ENCODE measurements at places on chromosomes 2 and 18.

DNA sequence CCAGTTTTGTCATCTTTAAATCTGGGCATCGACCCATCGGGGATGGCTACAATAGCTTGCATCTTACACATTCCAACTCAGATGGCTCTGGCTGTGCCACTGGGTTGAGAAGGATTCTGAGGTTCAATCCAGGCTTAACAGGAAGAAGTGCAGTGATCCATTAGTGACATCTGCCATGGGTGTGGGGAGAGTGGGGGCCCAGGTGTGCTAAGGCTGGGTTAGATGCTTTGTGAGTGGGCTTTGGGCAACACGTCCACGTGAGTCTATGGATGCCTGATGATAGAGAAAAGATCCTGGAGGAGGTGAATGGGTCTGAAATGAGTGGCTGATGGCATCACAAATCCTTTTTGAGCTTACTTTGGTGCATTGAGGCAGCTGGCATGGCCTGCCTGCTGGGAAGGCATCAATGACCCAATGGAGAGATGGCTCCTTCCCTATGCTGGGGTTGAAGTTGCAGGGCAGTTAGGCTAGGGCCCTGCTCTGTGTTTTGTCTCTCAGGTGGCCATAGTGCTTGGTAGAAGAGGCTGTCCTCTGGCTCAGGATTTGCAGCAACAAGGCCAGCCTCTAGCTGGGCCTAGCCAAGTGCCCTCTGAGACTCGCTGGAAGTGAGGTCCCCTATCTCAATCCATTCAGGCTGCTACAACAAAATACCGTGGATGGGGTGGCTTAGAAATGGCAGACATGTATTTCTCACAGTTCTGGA lies 56.7 kb downstream of the HS1BP3 start:
- DNase-seq, result no peak

DNA sequence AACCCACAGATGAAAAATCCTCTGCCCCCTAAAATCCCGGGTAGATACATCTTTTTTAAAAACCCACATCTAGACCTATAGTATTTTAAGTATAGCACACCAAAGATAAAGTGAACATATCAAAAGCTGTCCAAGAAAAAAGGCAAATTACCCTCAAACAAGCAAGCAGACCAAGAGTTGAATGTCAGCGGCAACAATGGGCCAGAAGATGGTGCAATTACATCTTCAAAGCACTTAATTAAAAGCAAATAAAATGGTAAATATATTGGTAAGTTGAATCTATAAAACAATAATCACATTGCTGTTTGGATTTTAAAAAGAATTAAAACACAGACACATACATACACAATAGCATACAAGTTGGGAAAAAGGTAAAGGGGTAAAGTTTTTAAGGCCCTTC lies 98.5 kb downstream of the MYOM1 start:
- DNase-seq, result no peak

- no peak for DNase-seq
Measured at GRCh38 chr2:37167636-37168180, 10.9 kb upstream of the EIF2AK2 start.

DNA sequence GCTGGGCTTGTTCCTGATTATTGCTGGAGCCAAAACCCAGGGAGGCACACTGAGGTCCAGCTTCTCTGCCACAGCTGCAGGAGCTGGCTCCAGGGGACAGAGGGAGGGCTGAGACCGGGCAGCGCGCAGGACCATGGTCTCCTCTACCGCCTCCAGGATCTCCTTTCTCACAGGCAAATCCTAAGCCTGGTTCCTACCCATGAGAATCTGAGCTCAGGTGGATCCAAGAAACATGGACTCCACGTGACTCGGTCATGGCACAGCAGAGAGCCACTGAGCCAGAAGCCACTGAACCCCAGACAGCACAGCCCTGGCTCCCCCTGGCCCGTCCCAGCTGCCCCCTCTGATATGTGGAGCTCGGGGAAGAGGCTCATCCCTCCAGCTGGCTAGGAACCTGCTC lies 653.4 kb upstream of the ID2 start:
- DNase-seq, result no peak

DNA sequence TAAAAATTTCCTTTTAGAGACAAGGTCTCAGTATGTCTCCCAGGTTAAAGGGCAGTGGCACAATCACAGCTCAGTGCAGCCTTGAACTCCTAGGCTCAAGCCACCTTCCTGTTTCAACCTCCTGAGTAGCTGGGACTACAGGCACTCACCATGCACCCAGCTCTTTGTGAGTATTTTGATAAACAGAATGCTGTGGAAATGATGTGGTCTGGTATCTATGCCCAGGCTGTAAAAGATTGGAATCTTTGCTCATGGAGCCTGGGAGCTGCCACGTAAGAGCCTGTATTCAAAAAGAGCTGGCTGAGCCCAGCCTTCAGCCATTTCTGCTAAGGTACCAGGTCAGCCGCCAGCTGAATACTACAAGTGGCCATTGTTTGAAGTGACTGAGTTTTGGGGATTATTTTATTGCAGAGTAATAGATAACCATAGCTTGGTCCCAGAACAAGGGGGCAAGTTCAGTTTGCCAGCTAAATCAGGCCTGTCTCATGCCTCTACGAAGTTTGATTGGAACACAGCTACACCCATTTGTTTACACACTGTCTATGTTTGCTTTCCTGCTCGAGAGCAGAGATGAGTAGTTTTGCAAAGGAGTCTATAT lies 21.3 kb upstream of the ARL5A start:
- DNase-seq, result no peak

DNA sequence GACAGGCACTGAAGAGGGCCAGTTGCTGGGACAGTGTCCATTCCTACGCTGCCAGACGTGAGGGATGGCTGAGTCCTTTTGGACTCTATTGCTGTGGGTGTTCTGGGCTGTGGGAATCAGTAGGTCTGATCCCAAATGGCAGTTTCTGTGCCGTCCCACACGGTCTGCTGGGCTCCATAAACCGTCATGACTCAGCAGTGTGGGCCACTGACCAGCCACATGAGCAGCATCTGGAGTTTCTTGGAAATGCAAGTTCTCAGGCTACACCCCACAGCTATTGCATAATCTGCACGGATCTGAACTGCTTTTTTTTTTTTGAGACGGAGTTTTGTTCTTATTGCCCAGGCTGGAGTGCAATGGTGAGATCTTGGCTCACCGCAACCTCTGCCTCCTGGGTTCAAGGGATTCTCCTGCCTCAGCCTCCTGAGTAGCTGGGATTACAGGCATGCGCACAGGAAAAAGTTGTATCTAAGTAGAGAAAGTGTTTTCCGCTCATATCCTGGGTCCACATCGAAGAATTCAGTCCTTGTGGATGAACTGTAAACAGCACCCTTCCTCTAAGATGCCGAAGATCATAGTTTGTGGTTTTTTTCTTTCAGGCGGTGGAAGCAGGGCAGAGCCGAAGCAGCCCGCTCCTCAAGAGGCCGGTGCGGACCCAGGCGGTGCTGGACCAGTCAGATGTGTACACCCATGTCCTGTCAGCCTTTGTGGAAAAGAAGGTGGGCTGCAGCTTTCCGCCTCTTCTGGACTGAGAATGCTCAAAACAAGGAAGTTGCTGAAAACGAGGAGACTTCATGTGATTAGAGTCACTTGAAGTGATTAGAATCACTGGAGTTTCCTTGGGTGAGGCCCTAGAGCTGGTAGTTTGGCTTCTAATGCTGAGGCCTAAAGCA lies 25.5 kb downstream of the RMC1 start:
- DNase-seq, result no peak

All from stimulated activated naive CD4-positive, alpha-beta T cell treated with Interleukin-2 at 50 U/mL for 16 hours (primary cell).